Forelimb muscle (tissue), 1 donor: ENCODE measurements at places on chromosomes 11 and 22. TPM values are rescaled to one million over a fixed set of nuclear protein-coding genes. Genes with fewer than 3 reads are reported as not detected.
A peak's percentile ranks its signal among the peaks of the same experiment; 100 is the strongest.

AIFM3 gene
- polyA plus RNA-seq = 0.19 TPM

GSTT2B gene
- 3.7 TPM for polyA plus RNA-seq

PRG3 gene
- polyA plus RNA-seq = 0.85 TPM

ABCG4 gene
- polyA plus RNA-seq = 0.14 TPM

MPZL2 gene
- 0.51 TPM for polyA plus RNA-seq

MFNG gene
- 7.3 TPM for polyA plus RNA-seq

GRM5 gene
- not detected for polyA plus RNA-seq

CALCA gene
- polyA plus RNA-seq = not detected

DNA sequence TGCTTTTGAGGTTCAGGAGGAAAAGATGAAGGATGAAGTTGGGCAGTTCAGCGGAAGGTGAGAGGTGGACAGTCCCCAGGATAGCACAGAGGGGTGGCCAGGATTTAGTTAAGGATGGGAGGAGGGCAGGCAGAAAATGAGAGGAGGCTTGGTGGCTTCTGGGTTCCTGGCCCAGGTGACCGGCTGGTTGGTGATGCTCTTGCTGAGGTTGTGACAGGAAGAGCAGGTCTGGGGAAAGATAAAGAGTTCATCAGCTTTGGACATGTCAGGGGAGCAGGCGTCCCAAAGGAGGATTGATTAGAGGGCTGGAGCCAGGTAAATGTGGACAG is 27.6 kb upstream of the P2RY2 start:
- DNase-seq = no peak

GRCh38 chr11:115931548-115932083 is 427.4 kb upstream of the CADM1 start:
- DNase-seq = no peak

GRCh38 chr11:45089676-45090499 is 56.6 kb upstream of the PRDM11 start:
- DNase-seq = no peak

DNA sequence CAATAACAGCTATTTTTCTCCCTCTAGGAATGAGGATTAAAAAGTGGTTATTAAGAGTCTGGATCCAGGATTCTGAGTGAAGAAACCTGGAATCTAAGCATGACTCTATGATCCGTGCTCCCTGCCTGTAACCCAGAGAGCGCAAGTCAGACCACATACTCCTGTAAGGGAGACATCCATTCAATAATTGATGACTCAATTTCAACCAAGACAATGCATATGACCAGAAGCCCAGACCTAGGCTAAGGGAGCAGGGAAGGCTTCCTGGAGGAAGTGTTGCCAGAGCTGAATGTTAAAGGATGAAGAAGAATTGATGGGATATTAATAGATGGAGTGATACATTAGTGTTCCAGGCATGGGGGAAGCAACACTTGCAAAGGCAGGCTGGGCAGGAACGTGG is 13.8 kb upstream of the PAMR1 start:
- DNase-seq = no peak

DNA sequence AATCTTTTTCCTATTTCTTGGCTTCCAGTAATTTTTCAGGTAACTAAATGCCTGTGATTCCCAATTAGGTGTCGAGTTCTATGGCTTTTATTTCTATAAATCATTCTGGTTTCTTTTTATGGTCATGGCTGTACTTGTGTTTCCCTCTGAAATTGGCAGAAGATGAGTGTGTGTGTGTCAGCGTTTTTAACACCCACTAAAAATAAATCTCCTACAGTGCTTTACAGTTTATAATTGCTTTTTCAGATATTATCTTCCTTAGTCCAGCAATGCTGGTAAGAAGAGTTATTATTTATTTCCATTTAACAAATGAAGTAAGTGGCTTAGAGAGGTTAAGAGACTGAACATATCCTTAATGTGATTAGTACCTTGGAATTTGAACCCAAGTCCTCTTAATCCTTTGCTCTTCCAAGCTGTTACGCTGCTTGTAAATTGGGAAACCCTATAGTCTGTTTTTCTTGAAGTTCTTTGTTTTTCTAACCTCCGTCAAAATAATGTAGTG is 125.2 kb downstream of the TEAD1 start:
- DNase-seq = no peak

- DNase-seq = no peak
Observed at GRCh38 chr11:114559425-114560310, at the start of gene NXPE1. NXPE1 (minus strand) TSS chr11:114559881; CDS start chr11:114551201, 8,680 bp downstream.

DNA sequence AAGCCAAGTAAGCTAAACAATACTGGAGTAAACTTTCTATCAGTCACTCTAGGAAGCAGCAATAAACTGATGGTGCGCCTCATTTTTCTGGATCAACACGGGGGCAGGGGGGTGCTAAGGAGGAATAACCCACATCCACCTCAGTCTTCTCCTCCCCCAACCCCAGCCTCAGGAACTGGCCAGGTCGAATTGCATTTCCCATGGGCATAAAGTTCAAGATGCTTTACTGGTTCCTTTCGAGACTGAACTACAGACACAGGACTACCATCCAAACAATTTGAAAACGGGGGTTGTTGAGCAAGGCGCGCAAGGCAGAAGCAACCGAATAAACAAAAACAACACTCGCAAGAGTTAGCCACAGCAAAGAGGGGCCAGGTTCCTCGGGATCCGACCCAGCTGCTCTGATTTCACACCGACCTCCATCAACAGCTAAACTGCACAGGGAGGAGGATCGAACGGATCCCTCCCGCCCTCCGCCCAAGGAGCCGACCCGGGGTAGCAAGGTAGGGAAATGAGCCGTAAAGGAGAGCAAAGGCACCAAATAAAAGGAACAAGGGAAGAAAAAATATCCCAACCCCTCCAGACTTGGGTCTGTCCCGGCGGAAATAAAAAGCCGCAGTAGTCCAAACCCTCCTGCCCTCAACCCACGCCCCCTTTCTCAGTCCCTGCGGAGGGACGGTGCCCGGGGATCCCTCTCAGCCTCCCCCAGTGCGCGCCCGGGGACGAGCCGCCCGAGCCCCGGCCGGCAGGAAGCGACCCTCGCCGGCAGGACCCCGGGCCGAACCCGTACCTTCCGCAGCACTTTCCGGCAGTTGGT is 801 bp downstream of the SESN3 start:
- no peak for DNase-seq

GRCh38 chr11:130448416-130449309 is at the start of gene ADAMTS15:
ADAMTS15 (plus strand) TSS chr11:130448645; CDS start chr11:130448974, 329 bp downstream.
- peak; percentile 62 for DNase-seq

- no peak for DNase-seq
Observed at GRCh38 chr11:19905280-19905853, 192.7 kb downstream of the NAV2 start.

DNA sequence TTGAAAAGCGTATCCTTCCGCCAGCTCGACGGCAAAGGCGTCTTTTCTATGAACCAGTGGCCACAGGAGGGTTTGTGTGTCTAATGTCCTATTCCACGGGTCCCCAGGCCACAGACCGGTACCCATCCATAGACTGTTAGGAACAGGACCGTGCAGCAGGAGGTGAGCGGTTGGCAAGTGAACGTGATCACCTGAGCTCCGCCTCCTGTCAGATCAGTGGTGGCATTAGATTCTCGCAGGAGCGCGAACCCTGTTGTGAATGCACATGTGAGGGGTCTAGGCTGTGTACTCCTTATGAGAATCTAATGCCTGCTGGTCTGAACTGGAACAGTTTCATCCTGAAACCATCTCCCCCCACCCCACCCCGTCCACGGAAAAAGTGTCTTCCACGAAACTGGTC is 62.7 kb upstream of the KCNQ1OT1 start:
- DNase-seq = no peak

GRCh38 chr11:104917271-104918112 is 19.2 kb upstream of the CASP12 start:
- no peak for DNase-seq

DNA sequence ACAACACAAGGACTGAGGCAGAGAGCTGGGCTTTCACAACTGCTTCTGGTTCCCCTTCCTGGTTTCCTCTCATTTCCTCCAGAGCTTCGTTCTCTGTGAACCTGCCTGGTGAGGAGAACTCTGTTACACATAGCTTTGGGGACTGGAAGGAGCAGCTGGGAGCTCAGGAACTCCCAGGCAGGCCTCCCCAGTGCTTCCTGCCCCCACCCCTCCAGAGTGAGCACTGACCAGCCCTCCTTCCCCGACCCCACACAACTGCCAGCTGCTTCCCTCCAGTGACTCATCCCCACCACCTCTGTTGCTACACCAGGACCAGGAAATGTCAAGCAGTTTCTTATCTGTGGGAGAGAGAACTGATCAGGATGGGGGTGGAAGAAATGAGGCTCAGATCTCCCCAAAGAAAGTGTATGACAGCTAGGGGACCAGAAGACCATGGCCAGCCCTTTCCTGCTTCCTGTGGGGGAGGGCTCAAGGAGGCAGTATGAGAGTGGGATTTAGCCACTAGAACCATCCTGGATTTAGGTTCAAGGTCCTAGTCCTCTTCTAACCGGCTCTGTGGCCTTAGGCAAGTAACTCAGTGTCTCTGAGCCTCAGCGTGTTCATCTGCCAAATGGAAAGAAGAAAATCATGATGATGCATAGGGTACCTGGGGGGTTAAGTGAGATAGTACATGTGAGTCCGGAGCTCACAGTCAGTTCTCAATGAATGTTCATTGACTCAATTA is 4.5 kb upstream of the TP53I11 start:
- no peak for DNase-seq

- DNase-seq = no peak
Observed at GRCh38 chr11:28026634-28027290, 81.2 kb downstream of the KIF18A start.

- no peak for DNase-seq
Observed at GRCh38 chr11:16926883-16927626, 87.2 kb downstream of the PLEKHA7 start.

- no peak for DNase-seq
Observed at GRCh38 chr11:83064011-83064410, 7.7 kb downstream of the RAB30 start.

- no peak for DNase-seq
Observed at GRCh38 chr11:21894492-21894891, 298.4 kb upstream of the ANO5 start.

DNA sequence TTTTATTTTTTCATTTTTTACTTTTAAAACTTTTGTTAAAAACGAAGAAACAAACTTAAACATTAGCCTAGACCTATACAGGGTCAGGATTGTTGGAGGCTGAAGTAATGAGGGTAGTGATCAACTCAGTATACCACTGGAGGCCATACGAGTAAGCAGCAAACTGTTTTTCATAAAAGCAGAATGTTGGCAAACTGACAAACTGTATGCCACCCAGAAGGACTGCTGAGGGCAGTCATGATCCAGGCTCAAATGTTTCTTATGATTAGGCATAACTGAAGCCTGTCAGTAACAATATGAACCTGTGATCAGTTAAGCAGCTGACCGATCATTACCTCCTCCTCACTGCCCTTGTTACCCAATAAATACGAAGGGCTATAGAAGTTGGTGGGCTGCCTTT is 10.2 kb upstream of the SC5D start:
- DNase-seq = no peak

GRCh38 chr11:111777094-111778046 is 11.2 kb upstream of the PPP2R1B start:
- DNase-seq = peak; percentile 69

DNA sequence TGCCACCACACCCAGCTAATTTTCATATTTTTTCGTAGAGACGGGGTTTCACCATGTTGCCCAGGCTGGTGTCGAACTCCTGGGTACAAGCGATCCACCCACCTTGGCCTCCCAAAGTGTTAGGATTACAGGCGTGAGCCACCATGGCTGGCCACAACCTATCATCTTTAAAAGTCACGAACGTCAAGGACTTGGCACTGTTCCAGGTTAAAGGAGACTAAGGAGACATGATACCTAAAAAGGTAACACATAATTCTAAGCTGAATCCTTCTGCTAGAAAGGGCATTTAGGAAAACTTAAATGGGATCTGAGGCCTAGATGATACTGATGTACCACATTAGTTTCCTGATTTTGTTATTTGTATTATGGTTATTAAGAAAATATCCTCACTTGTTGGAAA is 43.3 kb upstream of the SYT9 start:
- DNase-seq = no peak

DNA sequence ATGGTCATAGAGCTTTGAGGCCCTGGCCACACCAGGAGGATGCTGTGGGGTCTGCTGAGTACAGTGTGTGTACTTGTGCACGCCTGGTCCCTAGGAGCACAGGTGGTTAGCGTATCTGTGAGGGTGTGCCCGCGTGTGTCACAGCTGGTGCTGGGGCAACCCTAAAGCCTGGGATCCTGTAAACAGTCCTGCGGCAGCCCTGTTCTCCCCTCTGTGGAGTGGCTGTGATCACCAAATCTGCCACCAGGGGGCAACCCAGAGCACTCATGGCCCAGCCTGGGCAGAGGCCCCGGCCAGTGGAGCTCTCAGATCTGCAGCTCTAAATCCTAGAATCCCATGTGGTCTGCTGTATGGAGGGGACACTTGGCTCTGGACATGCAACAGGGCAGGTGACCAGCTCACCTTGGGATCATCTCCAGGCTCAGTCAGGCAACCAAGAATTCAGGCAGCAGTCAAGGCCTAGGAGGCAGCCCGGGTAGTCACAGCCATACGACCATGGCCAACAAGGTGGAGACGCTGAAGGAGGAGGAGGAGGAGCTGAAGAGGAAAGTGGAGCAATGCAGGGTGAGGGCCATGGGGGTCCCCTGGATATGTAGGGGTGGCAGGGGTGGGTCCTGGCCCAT is 3.9 kb downstream of the SH3BP1 start:
- no peak for DNase-seq

DNA sequence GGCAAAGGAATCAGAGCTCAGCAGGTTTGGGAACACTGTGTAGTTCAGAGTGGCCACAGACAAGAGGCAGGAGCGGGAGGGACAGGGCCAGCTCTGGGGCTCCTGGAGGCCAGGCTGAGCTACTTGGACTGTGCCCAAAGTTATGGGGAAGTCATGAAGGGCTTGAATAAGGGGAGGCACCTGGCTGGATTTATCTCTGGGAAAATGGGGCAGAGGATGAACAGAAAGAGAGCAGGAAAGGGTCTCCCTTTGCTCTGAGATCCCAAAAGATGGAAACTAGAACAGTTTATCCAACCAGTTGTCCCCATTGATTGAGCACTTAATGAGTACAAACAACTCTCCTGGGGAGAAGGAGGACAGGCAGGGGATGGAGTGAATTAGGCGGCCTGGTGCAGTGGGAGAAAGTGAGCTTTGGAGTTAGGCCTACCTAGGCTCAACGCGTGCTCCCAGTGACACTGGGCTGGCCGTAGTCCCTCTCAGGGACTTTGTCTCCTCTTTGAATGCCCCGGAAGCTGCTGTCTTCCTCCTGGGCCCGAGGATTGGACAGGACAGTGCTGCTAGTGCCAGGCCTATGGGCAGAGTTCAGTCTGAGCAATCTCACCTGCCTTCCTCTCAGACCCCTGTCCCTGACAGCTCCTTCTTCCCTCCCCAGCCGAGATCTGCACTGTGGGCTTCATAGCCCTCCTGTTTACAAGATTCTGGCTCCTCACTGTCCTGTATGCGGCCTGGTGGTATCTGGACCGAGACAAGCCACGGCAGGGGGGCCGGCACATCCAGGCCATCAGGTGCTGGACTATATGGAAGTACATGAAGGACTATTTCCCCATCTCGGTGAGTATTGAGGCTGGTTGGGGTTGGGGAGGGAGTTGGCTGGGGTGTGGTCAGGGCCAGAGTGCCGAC is 2.0 kb downstream of the MOGAT2 start:
- DNase-seq = no peak
